SK-N-SH (cell line): ENCODE measurements at places on chromosomes 6 and 20. TPM values are rescaled to one million over a fixed set of nuclear protein-coding genes. Genes with fewer than 3 reads are reported as not detected.

IRF4 gene
- polyA plus RNA-seq, result not detected in 2 replicates

ESR1 gene
- under 0.01 TPM in 1 of 2 replicates, not detected in the other for polyA plus RNA-seq

COX7A2 gene
- 431 and 600 TPM in 2 replicates for polyA plus RNA-seq

GRCh38 chr6:90770778-90771177, 183.9 kb upstream of the MAP3K7 start:
- DNase-seq, result no peak

- peak; percentile 25 for DNase-seq
Measured at GRCh38 chr6:105164418-105164817, 15.4 kb downstream of the POPDC3 start.

DNA sequence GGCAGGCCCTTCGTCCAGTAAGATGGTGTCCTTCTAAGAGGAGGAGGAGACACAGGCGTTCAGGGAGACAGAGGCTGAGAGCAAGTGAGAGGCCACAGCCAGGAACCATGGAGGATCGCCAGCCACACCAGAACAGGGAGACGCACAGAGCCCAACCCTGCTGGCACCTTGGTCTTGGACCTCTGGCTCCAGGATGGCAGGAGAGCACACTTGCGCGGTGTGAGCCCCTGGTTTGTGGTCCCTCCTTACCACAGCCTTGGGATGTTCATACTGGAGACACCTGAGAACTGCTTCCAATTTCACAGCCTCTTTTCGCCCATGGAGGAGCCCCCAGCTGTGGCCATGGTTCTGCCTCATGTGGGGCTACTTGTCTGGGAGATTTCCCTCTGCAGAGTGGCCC, 222.4 kb downstream of the DLL1 start:
- no peak for DNase-seq

DNA sequence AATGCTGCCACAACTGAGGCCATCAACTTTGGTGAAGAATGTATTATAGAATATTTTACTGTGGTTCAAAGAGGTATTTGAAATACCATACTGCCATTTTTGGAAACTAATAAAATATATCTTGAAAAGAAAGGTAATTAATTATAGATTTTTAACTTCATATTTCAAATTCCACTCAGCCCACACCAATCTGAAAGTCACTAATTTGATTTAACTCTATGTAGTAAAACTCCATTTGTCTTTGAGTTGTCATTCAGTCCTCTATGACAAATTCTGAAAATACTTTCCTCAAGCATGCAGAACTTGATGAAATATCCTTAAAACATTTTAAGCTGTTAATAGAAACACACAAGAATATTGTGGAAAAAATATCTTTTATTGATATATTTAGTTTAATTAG, 1196.7 kb upstream of the CITED2 start:
- no peak for DNase-seq
